ENCODE measurements at places on chromosomes 2 and 18.

GRCh38 chr2:177746358-177746757 is 326.2 kb downstream of the PDE11A start:
- DNase-seq, result no peak

DNA sequence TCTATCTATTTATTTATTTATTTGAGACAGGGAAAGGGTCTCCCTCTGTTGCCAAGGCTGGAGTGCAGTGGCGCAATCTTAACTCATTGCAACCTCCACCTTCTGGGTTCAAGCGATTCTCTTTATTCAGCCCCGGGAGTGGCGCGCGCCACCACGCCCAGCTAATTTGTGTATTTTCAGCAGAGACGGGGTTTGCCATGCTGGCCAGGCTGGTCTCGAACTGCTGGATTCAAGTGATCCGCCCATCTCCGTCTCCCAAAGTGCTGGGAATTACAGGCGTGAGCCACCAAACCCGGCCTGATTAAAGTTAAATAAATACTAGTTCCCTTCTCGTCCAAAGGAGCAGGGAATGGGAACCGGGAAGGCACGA is 4.2 kb upstream of the CTDSP1 start:
- no peak for DNase-seq

DNA sequence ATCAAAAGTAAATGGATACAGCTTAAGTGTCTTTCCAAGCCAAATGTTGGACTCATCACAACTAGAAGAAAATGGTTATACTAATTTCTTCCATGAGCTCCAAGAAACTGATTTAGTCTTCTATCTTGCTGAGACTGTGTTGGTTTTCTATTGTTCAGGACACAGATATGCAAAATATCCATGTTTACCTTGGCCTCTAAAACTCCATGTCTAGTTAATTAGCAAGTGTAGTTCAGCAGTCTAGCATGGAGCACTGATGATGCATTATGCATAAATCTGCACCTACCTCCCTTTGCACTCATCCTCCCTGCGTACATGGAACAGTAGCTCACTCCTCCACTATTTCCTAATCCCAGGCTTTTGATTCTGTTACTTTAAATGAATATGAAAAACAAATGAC is 731.4 kb upstream of the CHAC2 start:
- DNase-seq, result no peak

- DNase-seq, result no peak
These were observed 86.3 kb downstream of the MAIP1 start for GRCh38 chr2:200041639-200042038.

GRCh38 chr2:118240276-118240675 is 152.0 kb downstream of the INSIG2 start:
- DNase-seq, result no peak

Data from stimulated activated CD8-positive, alpha-beta memory T cell treated with anti-CD3 and anti-CD28 coated beads, Interleukin-7, amount 100 ng/mL, for 1 hour (primary cell).